Activated T-cell treated with anti-CD3 and anti-CD28 coated beads for 24 hours (primary cell): ENCODE measurements at places on chromosomes 7 and 10.

DNA sequence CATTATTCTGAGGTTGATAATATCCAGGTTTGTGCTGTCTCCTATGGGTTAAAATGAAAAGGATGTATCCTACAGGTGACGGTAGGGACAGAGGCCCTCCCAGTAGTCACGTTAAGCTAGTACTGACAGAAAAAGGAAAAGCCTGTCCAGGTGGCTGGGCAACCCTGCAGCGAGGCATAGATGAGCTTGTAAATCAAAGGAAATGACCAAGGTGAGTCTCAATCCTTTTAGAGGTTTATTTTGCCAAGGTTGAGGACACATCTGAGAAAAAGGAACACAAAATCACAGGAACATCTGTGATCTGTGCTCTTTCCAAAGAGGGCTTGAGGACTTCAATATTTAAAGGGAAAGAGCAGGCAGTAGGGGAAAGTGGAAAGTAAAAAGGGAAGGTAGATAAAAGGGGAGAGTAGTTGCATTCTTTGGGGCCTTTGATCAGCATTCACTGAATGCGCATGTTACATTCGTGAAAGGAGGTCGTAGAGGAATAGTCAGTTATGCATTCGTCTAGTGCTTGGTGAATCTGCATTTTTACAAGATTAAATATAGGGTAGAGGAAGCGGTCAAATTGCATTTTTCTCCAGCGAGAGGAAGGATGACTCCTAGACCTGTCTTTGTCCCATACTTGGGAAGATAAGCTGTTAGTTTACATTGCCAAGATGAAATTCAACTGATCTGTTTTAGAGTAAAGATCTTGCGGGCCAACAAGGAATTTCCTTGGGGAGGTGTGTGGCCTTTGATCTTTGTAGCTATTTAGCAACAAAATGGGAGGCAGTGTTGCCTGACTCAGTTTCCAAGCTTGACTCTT lies 884 bp upstream of the GSTO1 start:
- no peak for DNase-seq

- no peak for DNase-seq
These were observed 18.1 kb upstream of the TRIM8 start for GRCh38 chr10:102626026-102626685.

- no peak for DNase-seq
These were observed 89.2 kb downstream of the RNF216 start for GRCh38 chr7:5692112-5692844.

- DNase-seq: no peak
These were observed 85.4 kb downstream of the AVL9 start for GRCh38 chr7:32580646-32581045.

GRCh38 chr7:74254858-74255379 lies 720 bp upstream of the RFC2 start:
- DNase-seq: no peak
